T follicular helper cell (primary cell): ENCODE measurements at places on chromosomes 3 and 15.

GRCh38 chr3:86995537-86995936 is 4.6 kb upstream of the VGLL3 start:
- DNase-seq, result no peak

- no peak for DNase-seq
Measured at GRCh38 chr3:72036899-72037298, 252.0 kb upstream of the PROK2 start.

GRCh38 chr15:100468285-100468684 is 60.5 kb downstream of the CERS3 start:
- no peak for DNase-seq

DNA sequence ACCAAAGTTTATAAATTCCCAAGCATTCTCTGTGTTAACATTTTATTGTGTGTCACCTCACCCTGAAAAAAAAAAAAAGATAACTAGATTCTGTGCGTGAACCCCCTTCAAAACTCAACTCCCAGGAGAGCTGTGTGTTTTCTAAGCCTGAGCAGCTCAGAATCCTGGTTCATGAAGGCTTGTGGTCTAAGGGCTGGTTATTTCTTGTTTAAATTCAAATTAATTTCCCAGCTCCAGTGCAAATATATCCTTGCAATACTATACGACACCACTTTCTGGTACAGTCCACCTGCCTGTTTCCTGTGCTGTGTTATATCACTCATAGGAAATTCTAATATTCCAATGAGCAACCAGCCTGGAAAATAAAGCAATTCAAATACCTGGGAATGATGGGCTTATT is 23.4 kb upstream of the MYZAP start:
- no peak for DNase-seq

- no peak for DNase-seq
Measured at GRCh38 chr15:80156176-80156720, 3.4 kb downstream of the FAH start.

GRCh38 chr15:83299462-83299861 is 15.0 kb upstream of the BNC1 start:
- no peak for DNase-seq

GRCh38 chr15:65881766-65882434 is 12.6 kb downstream of the RAB11A start:
- DNase-seq, result no peak

DNA sequence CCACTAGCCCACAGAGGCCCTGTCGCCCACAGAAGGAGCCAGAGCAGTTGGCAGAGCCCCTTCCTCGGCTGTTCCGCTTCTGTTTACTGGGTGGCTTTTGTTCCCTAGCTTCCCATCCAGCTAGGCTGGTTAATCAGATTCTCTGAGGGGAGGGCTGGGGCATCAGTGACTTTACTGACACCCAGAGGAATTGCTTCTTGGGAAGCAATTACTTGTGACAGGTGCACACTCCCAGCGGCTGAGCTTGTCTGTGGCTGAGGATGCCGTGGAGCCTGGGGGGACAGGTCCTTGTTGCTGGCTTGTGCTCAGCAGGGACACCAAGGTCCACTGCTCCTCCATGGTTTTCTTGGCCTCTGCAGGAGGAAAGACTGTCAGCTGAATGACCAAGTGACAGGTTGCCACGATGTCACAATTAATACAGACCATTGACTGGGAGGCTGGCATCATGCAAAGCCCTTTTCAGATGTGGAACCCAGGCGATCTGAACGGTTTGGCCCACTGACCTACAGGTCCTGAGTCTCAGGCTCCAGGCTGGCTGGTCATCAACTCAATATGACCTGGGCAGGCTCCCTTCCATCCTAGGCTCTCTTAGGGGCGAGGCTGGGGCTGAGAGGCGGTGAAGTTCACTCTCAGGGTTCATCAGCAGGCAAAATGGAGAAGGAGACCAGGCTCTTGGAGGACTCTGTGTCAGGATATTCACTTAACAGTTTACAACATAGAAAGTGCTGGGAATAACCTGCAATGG is 31.8 kb upstream of the SFMBT1 start:
- DNase-seq, result no peak

DNA sequence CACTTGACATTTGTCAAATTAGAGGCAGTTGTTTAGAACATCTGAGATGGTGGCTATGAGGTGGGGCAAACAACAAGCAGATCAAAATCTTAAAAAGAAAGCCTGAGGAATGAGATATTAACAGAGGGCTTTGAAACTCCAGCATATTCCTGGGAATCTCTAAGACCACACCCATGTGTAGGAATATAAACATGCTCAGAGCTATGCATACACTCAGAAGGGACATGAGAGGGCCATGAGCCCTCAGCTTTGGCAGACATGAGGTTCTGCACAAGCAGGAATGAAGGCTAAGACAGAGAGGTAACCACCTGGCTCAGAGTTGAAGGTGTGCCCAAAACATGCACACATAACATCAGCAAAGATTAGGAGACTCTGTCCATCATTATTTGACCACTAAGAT is 37.9 kb downstream of the ATP10A start:
- no peak for DNase-seq

DNA sequence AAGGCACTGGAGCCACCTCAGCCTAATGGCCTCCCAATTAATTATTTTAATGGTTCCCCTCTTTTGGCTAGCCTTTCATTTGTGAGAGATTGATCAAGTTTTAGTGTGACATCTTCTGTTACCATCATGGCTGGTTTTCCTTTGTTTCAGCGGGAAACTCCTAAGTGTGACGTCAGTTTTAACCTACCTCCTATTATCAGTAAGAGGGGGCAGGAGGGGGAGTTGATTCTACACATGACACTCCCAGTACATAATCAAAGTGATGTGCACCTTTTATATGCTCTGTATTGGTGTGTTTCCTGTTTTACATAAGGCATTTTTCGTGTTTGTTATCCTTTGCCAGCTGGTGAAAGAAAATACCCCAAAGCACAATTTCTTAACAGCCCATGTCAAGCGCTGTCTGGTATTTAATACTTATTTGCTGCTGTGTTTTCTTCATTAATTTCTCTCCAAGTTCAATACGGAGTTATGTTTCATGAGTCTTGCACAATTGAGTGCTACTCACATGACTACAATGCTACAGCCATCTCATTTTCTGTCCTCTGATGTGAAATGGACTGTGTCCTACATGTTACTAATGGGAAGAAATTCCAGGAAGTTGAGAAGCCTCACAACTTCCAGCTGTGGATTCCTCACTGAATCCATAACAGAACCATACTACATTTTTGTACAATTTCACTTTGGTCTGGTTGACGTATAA is 52.2 kb upstream of the POLR2M start:
- DNase-seq, result no peak

- no peak for DNase-seq
Measured at GRCh38 chr3:149203758-149204157, 17.9 kb downstream of the CP start.

DNA sequence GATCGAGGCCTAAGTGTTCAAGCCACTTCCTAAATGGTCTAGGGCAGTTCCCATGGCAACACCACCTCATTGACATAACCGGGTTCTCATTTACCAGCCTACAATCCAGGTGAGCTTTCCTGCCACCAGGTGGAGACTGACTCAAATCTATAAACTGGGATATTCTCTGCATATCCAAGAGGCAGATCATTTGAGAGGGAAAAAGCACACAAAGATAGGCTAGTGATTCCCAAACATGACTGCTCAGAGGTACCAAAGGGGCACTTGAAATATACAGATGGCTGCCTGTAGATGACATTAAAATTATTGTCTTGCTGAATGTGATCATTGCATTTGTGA is 141.3 kb upstream of the PROK2 start:
- no peak for DNase-seq
